ENCODE measurements at places on chromosomes 5 and 9.
A peak's percentile ranks its signal among the peaks of the same experiment; 100 is the strongest.

GRCh38 chr9:15180124-15180523 lies 126.9 kb downstream of the TTC39B start:
- DNase-seq, result no peak

- no peak for DNase-seq
Measured at GRCh38 chr5:10825897-10826644, 65.0 kb upstream of the DAP start.

- DNase-seq, result no peak
Measured at GRCh38 chr5:11520241-11520930, 383.9 kb downstream of the CTNND2 start.

- DNase-seq, result no peak
Measured at GRCh38 chr5:7533941-7534340, 138.0 kb downstream of the ADCY2 start.

- no peak for DNase-seq
Measured at GRCh38 chr5:98463676-98464075, 309.8 kb upstream of the RGMB start.

DNA sequence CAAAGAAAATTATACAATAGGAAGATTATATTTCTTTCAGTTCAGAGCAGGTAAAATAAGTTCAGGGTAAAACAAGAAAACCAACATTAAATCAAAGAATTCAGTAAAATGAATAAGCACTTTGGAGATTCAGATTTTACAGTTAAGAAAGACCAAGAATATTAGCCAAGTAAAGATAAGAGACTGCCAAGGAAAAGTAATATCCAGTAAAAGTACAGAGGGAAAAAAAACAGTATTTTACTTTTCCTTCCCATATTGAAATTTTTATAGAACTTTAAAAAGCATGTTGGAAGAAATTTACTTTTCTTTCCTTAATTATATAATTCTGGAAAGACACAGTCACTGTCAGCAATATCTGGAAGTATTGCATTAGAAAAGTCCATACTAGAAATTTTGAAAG lies 393.4 kb downstream of the NFIB start:
- DNase-seq, result no peak

DNA sequence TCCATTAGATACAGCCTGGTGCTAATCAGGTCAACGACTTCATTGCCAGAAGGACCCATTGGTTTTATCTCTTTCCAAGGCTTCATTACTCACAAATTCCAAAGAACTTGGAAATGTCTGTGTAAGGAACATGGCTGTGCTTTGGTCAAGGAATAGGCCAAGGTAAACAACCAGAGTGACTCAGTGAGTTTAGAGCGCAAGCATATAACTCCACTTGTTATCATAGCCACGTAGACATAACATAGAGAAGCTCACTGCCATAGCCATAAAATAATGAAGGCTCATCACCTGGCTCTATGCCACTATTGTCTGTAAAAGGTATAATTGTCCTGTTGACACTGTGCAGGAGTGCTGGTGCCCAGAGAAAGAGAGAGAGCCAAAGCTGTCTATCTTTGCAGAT lies 139.3 kb upstream of the PLCXD3 start:
- DNase-seq, result no peak

DNA sequence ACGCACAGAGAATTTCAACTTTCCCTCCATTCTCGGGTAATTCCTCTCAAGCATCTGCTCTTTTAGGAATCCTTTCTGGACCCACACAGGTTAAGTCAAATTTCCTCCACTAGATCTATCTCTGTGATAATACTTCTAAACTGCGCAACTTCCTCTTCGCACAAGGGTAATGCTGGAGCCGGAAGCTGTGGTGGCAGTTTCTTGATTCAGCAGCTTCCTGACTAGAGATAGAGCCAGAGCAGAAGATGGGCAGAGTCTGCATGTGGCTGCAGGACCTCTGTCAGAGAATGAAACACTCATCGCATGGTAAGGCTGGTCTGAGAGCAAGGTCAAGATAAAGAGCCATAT lies 11.1 kb upstream of the CDC42SE2 start:
- DNase-seq, result no peak

DNA sequence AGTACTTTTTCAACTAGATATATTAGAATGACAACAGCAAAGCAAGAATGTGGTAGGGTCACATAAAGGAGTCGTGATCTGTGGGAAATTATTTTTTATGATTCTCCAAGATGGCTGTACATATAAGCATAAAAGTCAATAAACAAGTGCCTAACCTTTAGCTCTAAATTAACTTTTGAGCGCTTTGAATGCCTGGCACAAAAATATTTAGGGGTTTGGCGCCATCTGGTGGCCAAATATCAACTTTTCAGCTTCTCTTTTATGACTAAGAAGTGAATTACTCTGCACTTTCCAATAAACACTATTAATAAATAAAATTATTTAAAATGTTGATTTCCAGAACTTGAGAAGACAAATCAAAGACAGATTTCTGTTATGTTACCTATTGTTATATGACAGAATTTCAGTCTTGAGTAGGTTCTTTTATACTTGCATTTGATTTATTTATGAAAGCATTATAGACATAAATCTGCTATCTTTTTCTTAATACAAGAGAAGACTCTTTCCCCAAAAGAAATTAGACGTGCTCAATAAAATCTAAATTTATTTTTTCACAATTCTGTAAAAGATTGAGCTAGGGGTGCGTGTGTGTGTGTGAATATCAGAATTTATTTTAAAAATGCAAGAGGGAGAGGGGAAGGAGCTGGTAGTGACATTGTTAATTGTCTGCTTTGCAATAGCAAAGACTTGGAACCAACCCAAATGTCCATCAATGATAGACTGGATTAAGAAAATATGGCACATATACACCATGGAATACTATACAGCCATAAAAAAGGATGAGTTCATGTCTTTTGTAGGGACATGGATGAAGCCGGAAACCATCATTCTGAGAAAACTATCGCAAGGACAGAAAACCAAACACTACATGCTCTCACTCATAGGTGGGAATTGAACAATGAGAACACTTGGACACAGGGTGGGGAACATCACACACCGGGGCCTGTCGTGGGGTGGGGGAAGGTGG lies 36.7 kb upstream of the ARRDC3 start:
- DNase-seq, result no peak

GRCh38 chr9:94772639-94773303 lies 46.3 kb downstream of the AOPEP start:
- no peak for DNase-seq

DNA sequence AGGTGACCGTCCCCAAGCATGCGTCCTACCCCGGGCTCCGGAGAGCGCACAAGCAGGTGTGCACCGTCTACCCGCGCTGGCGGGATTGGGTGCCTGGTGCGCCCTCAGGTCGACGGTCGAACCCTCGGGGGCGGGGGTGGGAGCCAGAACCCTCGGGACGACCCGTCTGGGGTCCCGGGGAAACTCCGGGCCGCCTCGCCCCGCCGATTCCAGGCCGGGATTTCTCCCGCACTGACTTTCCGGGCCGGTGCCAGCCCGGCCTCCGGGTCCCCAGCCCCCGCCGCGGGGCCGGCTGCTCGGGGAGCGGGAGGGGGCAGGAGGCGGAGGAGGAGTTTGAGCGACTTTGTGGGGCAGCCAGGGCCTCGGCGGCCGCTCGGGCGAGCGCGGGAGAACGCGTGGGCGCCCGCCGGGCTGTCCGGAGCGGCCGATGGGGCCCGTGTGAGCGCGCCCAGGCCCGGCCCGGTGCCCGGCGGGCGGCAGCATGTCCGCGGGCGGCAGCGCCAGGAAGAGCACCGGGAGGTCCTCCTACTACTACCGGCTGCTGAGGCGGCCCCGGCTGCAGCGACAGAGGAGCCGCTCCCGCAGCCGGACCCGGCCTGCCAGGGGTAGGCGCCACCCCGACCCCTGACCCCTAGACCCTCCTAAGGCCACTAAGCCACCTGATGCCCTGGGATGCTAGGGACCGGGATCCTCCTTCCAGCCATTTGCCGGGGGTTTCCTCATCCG lies at the start of gene DAB2IP:
Gene DAB2IP (plus strand): TSS at position 340 of the 726 bp plus-strand sequence. CDS start 142 bp downstream, at position 482.
- DNase-seq, result peak; percentile 72

DNA sequence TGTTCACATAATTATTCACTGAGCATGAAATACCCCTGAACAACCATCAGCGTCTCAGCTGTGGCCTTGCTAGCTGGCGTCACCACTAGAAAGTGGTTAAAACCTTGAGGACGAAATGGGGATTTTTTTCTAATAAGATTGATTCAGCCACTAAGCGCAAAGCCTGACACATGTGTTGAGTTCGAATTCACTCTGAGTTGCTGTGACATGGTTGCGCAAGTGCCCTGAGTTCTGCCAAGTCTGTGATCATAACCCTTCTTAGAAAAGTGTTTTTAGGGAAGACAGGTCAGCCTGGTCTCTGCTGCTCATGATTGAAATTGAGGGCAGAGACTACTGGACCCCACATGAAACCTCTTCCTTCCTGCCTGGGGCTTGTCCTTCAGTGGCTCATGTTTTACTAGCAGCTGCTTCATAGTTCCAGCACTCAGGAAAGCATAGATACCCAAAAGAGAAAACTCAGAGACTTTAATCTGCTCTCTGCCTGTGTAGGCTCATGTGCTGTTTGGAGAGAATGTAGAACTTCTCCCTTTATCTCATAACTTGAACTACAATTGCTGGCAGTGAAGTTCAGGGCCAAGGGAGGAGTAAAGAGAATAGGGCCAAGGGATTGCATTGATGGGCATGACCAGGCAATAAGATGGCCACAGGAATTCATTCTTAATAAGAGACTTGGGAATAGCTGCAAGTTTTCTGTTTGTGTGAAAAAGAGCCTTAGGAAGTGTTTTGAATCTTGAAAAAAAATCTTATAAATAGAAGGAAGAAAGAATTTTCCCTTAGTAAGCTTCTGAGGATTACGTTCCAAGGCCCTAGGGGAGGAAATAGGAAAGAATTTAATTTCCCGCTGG lies 66.8 kb upstream of the CXCL14 start:
- no peak for DNase-seq

DNA sequence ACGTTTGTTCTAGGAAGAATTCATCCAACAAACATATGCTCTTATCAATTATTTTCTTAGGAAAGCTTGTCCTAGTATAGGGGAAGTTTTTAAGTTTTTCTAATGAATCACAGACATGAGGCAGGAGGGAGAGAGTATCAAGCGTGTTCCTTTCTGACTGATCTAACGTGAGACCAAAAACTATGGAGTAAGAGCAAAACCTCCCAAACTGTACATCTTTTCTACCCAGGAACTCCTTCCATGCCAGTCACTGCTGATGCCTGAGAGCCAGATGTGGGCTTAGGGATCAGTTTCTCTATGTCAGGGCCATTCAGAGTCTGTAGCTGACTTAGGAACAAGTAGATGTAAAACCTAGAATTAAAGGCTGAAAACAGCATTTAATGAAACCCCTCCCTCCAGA lies 51.7 kb upstream of the NFIB start:
- no peak for DNase-seq

DNA sequence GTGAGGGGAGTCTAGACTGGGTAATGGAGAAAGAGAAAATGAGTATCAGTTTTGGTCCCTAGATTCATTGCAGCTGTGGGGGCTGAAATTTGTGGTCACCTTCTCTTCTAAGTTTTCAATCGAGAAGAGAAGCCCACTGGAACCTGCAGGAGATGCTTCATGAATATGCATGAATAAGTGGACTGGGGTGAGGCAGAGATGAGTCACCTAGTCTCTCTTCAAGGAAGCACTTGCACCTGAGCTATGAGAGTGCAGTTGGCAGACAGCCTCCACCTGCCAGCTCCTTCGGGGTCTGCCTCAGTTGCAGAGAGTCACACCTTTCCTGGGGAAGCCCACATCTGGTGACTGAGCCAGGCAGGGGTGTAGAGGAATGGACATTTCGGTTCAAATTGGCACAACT lies 69.1 kb downstream of the ZNF366 start:
- DNase-seq, result no peak

GRCh38 chr9:72982146-72982799 lies 29.4 kb upstream of the ALDH1A1 start:
- no peak for DNase-seq

DNA sequence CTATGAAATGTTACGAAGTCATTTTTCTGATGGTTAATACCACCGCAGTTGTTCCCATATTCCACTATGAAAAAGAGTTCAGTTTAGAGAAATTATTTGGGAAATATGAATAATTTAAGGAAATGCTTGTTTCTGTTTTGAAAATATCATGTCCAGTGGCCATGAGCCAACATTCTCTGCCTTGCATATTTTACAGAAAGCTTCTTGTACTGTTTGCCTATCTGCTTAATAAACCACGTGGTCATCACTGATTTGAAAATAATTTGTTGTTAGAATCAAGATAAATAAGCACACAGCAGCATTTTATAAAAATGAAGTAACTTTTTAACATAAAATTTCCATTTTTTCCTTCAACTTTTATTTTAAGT lies 381.5 kb upstream of the CDH18 start:
- no peak for DNase-seq

- DNase-seq, result peak; percentile 75
Measured at GRCh38 chr9:113187929-113188595, 33.0 kb downstream of the FKBP15 start.

GRCh38 chr9:73200694-73201452 lies 49.2 kb downstream of the ANXA1 start:
- no peak for DNase-seq

DNA sequence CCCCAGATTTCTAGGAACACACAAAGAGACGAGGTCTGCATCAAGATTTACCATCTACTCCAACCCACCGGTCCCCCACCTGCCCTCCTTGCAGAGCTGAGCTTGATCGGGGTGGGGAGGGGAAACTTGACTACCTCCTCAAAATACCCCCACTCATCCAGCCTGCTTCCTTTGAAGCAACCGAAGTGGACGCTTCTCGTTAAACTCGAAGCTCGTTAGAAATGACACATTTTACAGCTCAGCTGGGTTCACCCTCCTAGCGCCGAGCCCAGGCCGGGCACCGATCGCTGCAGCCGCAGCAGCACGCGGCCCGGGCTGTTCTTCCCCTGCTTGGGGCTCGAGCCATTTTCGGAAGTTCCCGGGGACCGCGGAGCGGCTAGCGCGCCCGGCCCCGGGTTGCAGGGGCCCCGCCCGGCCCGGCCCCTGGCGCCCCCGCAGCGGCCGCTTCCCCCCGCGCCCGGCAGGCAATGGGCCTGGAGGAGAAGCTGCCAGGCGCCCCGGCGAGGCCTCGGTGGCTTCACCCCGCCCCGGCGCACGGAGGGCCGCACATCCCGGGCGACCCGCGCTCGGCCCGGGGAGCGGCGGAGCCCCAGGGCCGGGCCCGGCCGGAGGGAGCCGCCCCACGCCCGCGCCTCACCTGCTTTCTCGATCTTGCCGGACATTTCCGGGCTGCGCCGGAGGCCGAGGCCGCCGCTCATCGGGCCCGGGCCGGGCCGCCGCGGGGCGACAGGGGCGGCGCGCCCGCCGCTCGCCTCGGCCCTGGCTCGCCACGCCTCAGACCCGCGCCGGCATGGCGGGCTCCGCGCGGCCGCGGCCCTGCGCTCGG lies 530 bp downstream of the RAPGEF1 start:
- DNase-seq, result no peak

GRCh38 chr5:152246401-152246800 lies 158.7 kb downstream of the NMUR2 start:
- no peak for DNase-seq

DNA sequence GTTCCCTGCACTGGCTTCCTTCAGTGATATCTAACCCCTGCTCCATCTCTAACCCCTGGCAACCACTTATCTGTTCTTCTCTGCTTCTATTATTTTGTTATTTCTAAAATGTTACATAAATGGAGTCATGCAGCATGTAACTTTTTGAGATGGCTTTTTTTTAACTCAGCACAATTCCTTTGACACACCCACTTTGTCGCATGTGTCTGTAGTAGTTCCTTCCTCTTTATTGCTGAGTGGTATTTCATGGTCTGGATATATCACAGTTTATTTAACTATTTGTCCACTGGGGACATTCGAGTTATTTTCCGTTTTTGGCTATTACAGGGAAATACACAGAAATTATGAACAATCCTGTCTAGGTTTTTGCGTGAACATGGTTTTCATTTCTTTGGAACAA lies 200.2 kb downstream of the TRIO start:
- DNase-seq, result no peak

GRCh38 chr9:135939351-135940265 lies 21.6 kb downstream of the UBAC1 start:
- no peak for DNase-seq

All from H54 (cell line).